ENCODE measurements at places on chromosomes 7 and 10. TPM values are rescaled to one million over a fixed set of nuclear protein-coding genes. Genes with fewer than 3 reads are reported as not detected.

DNA sequence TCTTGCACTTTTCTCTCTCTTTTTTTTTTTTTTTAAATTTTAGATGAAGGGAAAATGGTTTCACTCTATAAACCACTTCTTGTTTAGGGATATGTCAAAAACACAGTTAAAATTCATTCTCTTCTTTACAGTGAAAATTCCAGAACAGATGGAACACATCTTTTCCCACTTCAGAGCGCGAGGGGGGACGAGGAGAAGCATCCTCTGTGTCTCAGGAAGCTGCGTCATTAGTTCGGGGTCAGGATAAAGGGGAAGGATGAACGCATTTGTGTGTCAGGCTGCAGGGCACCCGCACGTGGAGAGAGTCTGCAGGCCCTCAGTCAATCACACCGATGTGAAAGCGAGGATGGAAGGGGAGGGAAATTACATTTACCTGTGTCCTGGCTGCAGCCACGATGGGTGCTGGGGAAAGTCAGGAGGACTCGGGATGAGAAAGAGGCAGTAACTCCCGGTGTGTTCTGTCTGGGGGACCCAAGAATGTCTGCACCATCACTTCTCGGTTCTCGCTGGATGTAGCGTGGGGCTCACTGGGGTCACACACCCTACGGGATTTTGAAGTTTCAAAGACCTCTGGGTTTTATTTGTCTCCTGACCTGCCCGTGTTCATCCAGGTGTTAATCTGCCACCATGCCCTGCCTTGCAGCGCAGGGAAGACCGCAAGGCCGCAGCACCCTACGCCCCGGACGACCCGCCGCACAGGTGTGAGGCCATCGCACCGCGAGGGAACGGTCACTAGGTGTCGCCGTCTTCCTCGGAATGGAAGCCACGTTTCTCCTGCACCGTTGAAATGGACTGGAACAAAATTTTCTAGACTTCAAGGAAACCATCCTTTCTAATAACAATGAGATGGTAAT, 66.7 kb upstream of the PITRM1 start:
- peak; percentile 68 for DNase-seq

- DNase-seq: no peak
Measured at GRCh38 chr7:150975536-150976319, 2.4 kb downstream of the KCNH2 start.

- DNase-seq: no peak
Measured at GRCh38 chr7:134245253-134245652, 71.5 kb downstream of the SLC35B4 start.

The CALCR gene
- total RNA-seq: not detected

The GIMAP5 gene
- not detected for total RNA-seq

GRCh38 chr7:43118313-43118712, 5.9 kb downstream of the HECW1 start:
- no peak for DNase-seq

The UBE3C gene
- 82.2 TPM for total RNA-seq

- no peak for DNase-seq
Measured at GRCh38 chr7:23335621-23336020, 36.5 kb downstream of the MALSU1 start.

GRCh38 chr10:34650156-34650555, 164.9 kb downstream of the PARD3 start:
- DNase-seq: no peak

The LRRC18 gene
- not detected for total RNA-seq

The HDAC9 gene
- 3.0 TPM for total RNA-seq

- DNase-seq: peak; percentile 68
Measured at GRCh38 chr10:122267849-122268737, 3.0 kb upstream of the BTBD16 start.

- no peak for DNase-seq
Measured at GRCh38 chr7:154746571-154747360, 256.2 kb downstream of the PAXIP1 start.

GRCh38 chr7:1090686-1091643, 3.1 kb downstream of the GPER1 start:
- no peak for DNase-seq

DNA sequence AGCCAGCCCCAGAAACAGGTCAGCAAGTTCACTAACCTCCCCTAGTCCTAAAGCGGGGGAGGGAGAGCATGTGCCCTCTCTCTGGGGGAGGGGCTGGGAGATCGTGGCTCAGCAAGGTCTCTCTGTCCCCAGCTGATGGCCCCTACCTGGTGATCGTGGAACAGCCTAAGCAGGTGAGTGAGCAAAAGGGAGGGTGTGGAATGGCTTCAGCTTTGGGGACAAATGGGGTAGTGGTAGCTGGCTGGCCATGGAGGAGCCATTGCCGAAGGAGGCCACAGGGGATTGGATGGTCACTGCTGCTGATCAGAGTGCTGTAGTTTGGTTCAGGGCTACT, 779 bp downstream of the NFKB2 start:
- DNase-seq: no peak

The TCAF1 gene
- total RNA-seq: 22.4 TPM

GRCh38 chr7:5754981-5755599, 26.4 kb downstream of the RNF216 start:
- no peak for DNase-seq

DNA sequence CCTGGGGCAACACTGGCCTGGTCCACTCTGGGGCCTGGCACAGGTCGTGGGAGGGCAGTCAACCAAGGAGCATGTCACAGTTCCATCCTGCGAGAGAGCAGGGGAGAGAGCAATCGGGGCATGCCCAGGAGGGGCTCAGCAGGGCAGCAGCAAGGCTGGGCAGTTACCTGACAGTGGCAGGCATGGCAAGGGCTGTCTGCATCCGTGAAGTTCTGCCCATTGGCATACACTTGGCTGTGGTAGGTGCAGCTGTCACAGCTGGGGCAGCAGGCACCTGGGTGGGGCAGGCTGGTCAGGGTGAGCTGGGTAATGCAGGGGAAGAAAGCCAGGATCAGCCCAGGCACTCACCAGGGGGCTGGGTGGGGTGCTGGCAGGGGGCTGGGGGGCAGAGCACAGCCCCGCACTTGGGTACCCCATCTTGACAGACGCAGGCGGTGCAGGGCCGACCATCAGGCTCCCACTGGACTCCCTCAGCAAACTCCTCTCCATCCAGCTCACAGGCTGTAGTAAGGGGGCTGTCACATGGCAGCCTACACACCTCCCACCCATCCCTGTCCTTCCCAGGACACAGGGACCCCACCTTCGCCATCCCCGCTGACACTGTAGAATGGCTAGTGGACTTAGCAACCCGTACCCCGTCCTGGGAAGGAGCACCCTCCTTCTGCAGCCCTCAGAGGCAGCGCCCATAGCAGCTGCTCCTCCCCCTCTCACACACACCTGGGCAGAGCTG, 17.8 kb downstream of the KCP start:
- peak; percentile 67 for DNase-seq

DNA sequence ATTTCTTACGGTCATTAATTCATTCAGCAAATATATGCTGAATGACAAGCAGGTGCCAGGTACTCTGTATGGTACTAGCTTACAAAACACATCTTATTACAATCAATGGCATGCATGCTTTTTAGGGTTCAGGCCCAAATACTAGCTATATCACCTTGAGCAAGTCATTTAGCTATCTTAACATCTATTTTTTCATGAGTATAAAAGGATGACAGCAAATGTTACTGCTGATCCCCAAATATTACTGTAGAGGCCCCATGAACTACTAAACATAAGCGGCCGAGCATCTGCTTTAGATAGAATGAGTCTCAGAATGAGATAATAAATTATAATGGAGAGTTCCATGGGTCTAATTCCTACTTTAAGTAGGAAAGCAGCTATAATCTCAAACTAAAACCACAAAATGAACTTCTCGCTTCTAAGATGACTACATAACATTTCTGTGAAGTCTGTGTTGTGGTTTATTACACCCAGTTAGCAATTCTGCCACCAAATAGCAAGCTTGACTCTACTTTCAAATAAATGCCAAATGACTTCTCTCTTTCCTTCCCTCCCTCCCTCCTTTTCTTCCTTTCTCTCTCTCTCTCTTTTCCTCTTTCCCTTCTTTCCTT, 113.7 kb upstream of the LRRN3 start:
- DNase-seq: no peak

The CXCL12 gene
- not detected for total RNA-seq

The ST7 gene
- 19.4 TPM for total RNA-seq

The PTER gene
- total RNA-seq: 3.4 TPM

The EEF1AKMT2 gene
- total RNA-seq: 10.7 TPM

The MKI67 gene
- 49.8 TPM for total RNA-seq

All from HT-29 (cell line).